ENCODE measurements at places on chromosomes 7 and 10.

DNA sequence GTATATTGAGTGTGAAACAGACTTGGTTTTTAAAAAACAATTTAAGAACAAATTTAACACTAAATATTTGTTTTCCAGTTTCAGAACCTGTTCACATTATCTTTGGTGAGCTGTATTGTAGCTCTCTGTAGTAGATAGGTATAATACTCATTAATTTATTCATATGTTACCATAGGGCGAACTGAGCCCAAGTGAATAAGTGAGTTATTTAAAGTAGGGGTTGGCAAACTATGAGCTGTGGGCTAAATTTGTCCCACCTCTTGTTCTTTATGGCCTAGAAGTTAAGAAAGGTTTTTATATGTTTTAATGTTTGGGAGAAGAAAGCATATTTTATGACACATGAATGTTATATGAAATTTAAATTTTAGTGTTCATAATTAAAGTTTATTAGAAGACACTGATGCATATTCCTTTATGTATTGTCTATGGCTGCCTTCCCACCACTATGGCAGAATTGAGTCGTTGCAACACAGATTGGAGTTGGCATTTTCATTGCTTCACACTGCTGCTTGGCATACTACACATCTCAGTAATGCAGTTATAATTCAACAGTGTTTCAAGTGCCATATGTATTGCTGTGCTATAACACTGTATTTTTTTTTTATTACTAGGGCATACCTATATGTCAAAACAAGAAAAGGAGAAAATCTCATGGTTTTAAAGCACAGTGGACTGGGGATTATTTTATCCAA, 146.5 kb downstream of the ADK start:
- DNase-seq = no peak

GRCh38 chr10:72952642-72953158, 1.9 kb downstream of the PLA2G12B start:
- DNase-seq = no peak

DNA sequence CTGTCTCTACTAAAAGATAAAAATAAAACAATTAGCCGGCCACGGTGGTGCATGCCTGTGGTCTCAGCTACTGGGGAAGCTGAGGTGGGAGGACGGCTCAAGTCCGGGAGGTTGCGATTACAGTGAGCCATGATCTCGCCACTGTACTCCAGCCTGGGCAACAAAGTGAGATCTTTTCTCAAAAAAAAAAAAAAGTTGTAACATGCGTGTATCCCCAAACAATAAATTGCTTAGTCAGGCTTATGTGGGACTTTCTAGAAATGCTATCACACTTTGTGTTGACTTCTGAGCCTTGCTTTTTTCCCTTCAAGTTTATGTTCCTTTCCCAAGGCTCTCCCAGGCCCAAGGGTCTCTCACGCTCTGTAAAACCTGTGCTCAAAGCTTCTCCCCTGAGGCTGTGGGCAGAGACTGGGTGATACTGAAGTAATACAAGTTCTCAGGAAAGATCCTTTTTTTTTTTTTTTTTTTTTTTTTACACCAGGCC, 88.0 kb upstream of the TNS3 start:
- no peak for DNase-seq

GRCh38 chr7:99403764-99404163, 4.6 kb downstream of the PDAP1 start:
- DNase-seq = no peak

GRCh38 chr10:108615576-108616320, 1307.6 kb downstream of the XPNPEP1 start:
- no peak for DNase-seq

DNA sequence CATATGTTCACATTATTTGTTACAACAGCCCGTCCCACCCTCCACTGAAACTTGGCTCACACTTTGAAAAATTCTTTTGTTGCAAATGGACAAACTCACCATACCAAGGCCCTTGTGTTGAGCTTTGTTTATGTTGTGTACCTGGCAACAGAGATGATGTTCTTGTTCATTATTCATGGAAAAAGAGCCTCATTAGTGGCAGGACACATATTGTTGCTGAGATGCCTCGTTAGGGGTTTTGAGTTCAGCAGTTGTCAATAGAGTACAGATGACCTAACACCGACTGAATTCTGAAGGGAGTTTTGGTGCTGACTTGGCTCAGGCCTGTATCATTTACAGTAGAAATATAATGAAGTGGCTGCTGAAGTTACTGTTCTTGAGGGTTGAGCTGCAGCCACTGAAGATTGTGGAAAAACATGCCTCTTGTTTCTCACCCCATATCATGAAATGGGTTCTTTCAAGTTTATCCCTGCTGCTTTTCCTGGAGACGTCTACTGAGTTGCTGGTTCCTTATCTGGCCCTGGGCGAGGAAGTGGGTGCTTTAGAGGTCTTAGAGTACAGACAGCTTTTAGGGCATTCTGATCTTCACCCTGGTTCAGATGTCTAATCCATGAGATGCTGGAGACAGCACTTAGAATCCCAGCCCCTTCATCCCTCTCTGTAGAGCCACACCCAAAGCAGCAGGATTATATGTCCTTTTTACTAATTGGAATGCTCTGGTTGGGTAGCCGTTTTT, 149.7 kb downstream of the WNT2 start:
- no peak for DNase-seq

DNA sequence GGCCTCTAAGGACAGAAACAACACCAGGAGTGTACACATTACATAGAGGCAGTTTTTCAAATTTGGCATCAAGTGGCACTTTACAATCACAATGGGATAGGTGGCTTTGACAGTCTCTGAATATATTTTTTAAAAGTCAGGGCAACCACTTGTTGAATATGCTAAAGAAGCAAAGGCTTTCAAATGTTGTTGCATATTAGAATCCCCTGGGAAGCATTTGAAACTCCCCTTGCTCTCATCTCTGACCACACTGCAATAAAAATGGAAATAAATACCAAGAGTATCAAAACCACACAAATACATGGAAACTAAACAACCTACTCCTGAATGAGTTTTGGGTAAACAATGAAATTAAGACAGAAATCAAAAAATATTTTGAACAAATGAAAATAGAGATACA, 106.5 kb upstream of the RAB11FIP2 start:
- no peak for DNase-seq

DNA sequence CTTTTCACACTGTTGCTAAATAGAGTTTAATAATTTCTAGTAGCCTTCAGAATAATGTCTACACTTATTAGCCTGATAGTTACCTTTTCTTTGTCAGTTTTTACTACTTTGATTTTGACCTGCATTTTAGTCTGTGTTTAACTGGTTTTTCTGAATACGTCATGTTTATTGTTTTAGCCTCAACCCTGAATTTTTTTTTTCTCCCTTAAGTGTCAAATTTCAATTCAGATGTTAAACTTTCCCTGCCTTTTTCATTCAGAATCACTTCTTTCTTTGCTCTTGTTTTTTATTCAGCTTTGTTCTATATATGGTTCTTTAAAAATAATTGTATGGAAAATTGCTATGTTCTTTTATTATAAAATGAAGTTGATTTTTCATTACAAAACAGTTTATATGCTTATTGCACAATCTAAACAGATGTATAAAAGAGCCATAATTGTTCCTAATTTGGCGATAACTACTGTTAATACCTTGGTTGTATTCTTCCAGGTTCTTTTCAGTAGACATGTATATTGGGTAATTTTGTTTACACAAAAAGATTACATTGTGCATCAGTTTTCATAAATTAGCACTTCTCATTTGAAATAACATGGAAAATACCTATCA, 159.7 kb downstream of the ADK start:
- DNase-seq = no peak

GRCh38 chr7:87339373-87339897, 6.0 kb upstream of the CROT start:
- DNase-seq = no peak

DNA sequence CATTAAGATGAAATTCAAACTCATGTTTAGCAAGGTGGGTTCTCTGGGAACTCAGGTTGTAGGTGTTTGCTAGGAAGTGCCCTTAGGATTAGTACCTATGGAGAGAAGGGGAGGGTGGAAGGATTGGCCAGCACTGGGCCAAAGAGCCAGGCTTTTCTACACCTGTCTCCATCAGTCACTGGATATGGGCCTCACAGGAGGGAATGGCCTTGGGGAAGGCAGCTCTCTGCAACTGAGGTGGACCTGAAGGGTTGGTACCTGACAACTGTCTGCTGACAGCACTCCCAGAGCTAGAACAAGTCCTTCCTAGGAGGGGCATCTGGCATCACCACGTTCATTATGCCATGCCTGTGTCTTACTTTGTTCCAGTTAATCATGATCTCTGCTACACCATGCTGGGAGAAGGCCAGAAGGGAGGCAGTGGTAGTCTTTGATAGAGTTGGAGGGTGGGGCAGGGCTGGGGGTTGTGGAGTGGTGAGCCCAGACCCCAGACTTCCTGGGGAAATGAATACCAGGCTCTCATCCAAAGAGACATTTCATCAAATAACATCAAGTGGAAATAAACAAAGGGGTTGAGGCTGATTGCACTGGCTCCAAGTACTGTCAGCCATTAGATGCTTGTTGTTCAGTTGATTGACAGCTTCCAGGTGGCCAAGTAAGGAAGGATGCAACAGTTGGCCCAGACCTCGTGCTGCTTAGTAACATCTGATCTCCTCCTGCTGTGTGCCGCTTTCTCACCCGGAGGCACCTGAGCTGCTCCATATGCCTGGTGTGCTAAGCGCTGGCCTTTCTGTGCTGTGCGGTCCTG, 70.6 kb upstream of the PIK3CG start:
- DNase-seq = no peak
